ENCODE measurements at places on chromosomes 3 and 15.

- DNase-seq: no peak
Observed at GRCh38 chr3:23904545-23904944, 12.2 kb downstream of the NKIRAS1 start.

DNA sequence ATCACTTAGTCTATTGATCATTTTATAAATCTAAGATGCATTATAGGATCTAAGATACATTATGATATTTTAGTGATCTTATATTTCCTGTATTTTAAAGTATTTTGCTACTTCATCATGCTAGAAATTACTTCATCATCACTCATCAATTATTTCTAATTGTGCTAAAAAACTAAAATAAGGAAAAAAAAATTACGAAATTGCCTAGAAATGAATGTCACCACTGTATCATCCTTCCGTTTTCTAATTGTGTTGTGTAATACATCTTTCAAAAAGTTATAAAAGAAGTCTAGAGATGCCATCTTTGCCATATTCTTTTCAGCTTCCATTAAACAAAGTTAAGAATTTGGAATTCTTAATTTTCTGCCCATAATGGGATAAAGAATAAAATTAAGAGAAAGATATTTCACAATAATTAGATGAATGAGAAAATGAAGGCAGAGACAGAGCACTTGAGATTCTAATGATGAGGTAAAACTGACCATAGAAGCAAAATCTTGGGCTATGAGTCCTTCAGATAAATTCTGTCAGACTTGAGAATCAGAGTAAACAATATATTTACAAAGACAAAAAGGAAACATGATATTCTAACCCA, 48.8 kb downstream of the ALDH1A2 start:
- no peak for DNase-seq

DNA sequence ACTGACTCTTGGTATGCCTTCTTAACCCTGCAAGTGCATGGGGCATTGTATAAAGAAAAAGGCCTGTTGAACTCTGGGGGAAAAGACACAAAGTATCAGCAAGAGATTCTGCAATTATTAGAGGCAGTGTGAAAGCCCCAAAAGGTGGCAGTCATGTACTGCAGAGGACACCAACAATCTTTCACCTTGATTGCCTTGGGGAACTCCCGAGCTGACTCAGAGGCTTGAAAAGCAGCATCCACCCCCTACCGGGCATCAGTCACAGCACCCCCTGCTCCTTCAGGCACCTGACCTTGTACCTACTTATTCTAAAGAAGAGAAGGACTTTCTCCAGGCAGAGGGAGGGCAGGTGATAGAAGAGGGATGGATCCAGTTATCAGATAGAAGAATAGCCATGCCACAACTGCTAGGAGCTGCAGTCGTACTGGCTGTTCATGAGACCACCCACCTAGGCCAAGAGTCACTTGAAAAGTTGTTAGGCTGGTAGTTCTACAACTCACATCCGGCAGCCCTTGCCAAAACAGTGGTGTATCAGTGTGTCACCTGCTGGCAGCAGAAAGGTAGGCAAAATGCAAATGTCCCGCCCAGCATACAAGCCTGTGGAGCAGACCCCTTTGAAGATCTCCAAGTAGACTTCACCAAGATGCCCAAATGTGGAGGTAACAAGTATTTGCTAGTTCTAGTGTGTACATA, 241.6 kb upstream of the CNTN6 start:
- no peak for DNase-seq

DNA sequence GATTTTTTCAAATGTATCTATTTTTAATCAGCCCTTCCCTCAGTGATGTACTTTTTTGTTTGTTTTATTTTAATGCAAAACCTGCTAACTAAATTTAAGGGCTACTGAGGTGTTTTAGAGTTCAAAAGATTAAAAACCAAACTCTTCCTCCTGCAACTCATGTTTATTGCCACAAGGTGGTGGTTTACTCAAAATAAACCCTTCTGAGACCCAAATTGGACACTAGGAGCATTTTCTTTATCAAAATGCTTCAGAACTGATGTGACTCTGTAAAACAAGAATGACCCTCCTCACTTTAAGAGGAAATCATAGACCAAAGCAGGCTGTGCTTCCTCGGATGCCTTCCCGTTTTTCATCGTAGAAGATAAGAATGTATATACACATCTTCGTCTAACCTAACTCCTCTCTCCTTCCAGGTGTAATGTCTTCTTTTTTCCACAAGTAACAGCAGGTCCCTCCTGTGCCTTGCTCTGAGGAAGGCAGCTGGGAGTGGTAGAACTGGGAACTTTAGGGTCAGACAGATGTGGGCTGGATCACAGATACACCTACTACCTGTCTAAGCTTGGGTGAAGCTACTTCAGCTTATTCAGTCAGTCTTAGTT, 2.9 kb upstream of the NME9 start:
- DNase-seq: no peak

GRCh38 chr3:79167651-79168416, 600.0 kb downstream of the ROBO1 start:
- DNase-seq: no peak

DNA sequence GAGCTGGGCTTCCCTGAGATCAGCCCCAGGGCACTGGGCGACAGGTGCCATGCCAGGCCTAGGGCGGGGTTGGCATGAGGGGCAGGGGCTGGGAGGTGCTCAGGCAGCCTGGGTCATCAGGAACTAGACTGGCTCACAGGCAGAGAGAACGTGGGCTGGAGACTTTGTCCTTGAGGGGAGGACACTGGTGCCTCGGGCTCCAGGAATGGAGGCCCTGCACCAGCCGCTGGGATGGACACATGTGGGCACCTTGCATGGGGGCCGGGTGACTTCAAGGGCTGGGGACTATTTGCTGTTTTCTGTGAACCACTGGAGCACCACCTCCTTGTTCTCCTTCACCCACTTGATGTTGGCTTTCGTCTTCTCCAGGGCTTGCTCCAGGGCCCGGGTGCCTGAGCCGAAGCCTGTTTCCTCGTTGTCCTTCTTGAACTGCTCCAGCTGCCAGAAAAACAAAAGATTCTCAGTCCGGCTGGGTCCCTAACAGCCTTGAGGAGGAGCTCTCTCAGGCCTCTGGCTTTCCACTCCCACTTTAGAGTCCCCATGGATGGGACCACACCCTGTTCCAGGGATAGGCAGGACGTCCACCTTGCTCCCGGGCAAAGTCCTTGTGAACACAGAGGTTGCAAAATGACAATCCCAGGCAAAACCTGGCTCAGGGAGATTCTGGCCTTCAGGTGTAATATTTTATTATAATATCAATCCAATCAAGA, 9.1 kb downstream of the MESP2 start:
- no peak for DNase-seq

GRCh38 chr3:24220859-24221657, 273.6 kb downstream of the THRB start:
- DNase-seq: no peak

GRCh38 chr3:138412821-138413551, 21.4 kb upstream of the ESYT3 start:
- no peak for DNase-seq

DNA sequence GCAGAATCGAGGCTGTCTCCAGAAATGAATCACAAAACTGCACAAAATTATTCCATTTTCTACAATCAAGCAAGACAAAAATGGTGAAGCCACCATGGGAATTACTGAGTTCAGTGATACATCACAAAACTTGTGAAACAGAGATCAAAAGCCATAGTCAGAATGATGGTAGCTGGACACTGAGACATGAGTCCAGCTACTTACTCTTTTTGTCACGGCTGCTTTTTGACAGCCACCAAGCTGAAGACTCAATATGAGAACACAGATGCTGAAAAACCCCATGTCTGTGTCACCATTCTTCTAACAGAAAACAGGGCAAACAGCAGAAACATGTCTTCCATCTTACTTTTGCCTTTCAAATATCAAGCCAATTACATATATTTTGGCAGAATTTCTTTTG, 237.6 kb downstream of the LPP start:
- no peak for DNase-seq

GRCh38 chr3:30685267-30685667, 78.9 kb downstream of the TGFBR2 start:
- DNase-seq: no peak

GRCh38 chr3:50205413-50206276, 574 bp downstream of the SLC38A3 start:
- no peak for DNase-seq

GRCh38 chr3:66582721-66583423, 82.0 kb upstream of the LRIG1 start:
- peak; percentile 11 for DNase-seq

GRCh38 chr3:120741837-120742197, 499 bp downstream of the RABL3 start:
- no peak for DNase-seq

DNA sequence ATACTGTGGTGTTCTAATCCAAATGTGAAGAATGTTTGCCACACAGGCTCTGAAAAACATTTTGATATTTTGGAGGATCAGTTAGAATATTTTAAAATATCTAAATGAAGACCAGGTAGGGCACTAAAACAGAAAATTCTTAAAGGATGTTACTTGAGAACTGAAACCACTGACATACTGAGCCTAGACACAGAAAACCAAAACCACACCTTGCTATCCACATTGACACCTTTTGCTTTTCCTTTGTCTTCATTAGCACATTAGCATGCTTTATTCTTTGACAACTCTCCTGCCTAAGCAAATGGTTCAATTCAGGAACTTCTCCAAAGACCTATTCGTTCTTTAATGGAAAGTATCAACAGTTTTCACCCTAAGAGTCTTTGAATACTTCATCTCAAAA, 835.9 kb upstream of the GRM7 start:
- no peak for DNase-seq

GRCh38 chr15:29345549-29346525, 76.2 kb upstream of the NSMCE3 start:
- no peak for DNase-seq

DNA sequence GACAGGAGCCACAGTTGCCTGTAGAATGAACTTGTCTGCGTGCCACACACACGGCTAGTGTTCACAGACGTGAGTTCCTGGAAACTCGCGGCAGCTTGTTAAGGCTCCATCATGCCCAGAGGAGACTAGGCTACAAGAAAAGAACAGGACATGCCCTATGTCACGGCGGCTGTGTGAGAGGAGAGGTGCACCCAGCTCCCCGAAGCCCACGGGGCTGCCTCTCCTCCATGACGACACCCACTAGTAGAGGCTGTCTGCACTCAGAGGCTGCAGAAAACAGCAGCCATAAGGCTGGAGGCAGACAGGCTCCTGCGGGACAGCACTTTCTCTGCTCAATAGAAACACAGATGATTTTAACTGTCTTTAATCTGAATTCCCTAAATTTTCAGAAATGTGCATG, 19.0 kb upstream of the OCA2 start:
- no peak for DNase-seq

DNA sequence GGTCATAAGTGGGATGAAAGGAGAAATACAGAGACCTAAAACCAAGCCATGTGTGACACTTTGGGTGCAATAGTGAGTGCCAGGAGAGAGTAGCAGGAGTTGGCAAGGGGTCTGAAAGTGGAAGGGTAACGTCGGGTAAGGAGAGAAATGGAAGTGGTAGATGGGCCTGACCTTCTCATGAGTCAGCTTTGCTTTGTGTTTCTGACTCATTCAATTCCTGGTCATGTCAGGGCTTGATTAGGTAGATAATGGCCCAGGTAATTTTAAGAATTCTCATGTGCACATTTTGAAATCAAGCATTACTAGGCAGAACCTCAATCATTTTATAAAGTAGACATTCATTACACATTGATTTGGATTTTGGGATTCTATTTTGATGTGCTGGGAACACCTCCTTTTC, 262.5 kb downstream of the SOX2 start:
- DNase-seq: no peak

- DNase-seq: no peak
Observed at GRCh38 chr15:75228787-75229186, 27.1 kb downstream of the C15orf39 start.

- DNase-seq: no peak
Observed at GRCh38 chr3:151120409-151120808, 34.9 kb downstream of the MED12L start.

DNA sequence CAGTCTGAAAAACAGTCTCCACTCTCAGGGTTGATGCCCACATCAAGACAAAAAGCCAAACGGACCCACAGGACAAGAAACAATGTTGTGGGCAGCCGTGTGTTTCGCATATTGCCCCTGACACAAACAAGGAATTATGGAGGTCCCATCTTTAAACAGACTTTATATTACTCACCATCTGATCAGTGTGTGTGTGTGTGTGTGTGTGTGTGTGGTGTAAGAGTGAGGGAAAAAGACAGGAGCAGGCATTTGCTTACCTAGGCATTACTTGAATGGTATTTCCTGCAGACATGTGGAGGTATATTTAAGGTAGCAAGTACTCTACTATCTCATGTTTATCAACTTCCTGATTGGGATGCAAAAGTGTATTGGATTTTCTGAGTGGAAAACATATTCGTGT, 136.3 kb downstream of the TMCO5A start:
- DNase-seq: no peak

- DNase-seq: no peak
Observed at GRCh38 chr15:63111481-63111880, 10.2 kb upstream of the LACTB start.

DNA sequence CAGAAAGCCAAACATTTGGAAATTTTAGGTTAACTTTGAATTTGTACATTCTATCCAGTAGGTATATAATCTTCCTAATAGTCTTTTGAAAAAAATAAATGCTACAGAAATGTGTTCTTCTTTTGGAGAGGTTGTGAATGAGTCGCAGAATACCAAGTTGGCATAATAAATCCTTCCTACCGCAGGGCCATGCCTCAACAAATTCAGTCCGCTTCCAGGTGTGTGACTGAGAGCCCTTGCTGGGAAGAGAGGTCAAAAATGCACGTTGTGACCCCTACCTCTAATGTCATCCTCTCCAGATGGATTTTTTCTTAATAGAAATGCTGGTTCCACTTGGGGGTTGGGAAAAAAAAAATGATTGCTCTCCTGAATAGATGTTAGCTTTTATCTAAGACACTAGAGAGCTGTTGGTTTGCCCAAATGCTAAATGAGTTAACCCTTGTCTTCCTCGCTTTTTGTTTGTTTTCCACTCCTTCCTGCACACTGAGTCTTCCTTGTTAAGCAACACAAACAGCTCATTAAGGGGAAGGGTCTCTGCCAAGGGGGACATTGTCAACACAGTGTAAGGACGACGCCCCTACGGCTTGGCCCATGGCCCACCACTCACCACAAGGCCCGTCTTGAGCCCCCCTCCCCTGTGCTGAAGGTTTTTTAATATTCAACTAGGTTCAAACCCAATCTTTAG, 33.9 kb downstream of the RLBP1 start:
- DNase-seq: no peak

DNA sequence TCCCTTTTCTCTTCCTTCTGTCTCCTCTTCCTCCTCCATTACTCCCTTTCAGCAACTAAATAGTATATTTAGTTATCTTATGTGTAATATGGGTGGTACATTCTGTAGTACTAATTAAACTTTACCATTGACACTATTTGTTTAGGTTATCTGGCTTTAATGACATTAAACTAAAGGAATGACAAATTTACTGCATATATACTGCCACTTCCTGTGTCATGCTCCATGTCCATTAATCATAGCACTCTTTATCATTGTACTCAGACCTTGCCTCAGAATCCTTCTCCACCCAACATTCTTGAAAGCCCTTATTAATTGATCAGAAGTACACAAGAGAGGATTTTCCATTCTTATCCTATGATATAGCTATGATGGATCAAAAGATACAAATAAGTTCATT, 244.2 kb downstream of the NAALADL2 start:
- DNase-seq: no peak

GRCh38 chr3:45659661-45660566, 29.3 kb upstream of the SACM1L start:
- no peak for DNase-seq

- DNase-seq: no peak
Observed at GRCh38 chr3:45055411-45056143, 29.5 kb downstream of the CLEC3B start.
